Fibroblast of the conjunctiva (primary cell): ENCODE measurements at places on chromosomes 12 and 14.

DNA sequence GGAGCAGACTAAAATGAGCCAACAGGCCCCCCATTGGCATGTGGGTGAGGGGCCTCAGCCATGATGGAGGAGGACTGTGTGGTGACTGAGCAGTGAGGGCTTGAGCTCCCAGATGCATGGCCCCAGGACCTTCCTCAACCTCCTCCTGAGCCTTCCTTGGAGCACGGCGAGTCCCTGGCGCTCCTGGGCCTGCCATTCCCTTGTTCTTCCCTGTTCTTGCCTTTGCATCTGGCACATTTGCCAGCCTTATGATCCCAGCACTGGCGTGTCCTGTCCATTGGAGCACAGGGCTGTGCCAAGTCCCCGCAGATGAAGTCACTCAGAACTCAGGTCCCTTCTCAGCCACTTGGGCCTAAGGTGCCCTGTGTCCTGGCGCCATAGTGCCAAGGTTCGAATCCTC, 40.3 kb upstream of the MEG3 start:
- DNase-seq = no peak

- DNase-seq = no peak
These were observed 39.3 kb downstream of the LRTM2 start for GRCh38 chr12:1859643-1860042.

DNA sequence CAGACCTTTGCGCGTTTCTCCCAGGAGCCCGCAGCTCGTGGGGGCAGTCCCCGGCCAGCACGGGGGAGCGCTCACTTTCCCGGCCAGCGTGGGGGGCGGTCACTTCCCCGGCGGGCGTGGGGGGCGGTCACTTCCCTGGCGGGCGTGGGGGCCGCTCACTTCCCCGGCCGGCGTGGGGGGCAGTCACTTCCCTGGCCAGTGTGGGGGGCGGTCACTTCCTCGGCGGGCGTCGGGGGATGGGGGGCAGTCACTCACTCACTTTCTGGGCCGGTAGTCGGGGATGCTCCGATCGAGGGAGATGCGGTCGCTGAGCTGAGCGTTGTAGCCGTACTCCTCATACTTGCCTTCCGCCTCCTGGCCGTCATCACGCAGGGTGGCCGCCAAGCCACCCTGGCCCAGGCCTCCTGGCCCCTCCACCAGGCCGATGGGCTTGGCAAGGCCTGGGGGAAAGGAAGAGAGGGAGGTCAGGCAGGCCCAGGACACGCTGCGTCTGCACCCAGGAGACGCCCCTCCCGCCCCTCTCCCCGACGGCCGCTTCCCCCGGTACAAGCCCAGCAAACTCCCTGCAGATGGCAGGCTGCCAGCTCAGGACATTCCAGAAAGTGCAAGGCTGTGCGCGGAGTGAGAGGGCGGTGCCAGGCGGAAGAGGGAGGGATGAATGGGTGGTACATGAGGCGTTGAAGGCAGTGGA, 43.3 kb downstream of the GALNT9 start:
- DNase-seq = peak; percentile 36

DNA sequence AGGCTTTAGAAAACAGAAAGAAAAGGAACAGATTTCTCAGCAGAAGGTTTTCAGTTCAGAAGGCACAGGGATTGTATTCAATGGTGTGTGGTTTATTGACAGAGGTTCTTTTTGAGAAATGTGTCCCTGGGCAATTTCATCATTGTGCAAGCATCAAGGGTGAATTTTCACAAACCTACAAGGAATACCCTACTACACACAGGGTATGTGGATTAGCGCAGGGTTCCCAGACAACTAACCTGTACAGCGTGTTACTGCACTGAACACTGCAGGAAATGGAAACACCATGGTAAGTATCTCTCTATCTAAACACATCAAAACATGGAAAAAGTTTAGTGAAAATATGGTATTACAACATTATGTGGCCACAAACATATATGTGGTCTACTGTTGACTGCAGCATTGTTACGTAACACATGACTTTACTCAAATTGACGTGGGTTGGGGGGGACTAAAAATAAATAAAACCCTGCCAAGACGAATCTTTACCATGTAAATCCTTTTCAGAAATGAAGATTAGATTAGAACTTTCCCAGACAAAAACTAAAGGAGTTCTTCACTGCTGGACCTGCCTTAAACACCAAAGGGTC, 893.1 kb downstream of the TMEM121 start:
- DNase-seq = no peak

GRCh38 chr12:104399740-104400612, 56.8 kb upstream of the CHST11 start:
- DNase-seq = no peak

DNA sequence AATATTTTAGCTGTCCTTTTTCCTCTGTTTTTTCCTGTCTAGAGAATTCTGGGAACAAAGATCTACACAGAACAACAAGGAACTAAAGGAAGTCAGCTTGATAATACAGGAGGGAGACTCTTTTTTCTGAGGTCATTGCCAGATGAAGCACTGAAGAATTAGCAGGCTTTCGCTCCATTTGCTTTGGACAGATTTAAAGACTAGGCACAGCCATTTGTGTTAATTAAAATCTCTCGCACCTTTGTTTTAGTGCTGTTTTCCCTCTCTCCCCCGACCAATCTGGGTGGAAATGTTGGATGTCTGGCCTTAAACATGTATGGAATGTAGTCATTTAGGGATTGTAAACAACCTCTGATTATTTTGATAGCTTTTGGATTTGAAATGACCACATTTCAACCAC, 9.6 kb upstream of the GPHN start:
- DNase-seq = no peak

GRCh38 chr14:89107626-89108025, 283.2 kb downstream of the TTC8 start:
- no peak for DNase-seq

DNA sequence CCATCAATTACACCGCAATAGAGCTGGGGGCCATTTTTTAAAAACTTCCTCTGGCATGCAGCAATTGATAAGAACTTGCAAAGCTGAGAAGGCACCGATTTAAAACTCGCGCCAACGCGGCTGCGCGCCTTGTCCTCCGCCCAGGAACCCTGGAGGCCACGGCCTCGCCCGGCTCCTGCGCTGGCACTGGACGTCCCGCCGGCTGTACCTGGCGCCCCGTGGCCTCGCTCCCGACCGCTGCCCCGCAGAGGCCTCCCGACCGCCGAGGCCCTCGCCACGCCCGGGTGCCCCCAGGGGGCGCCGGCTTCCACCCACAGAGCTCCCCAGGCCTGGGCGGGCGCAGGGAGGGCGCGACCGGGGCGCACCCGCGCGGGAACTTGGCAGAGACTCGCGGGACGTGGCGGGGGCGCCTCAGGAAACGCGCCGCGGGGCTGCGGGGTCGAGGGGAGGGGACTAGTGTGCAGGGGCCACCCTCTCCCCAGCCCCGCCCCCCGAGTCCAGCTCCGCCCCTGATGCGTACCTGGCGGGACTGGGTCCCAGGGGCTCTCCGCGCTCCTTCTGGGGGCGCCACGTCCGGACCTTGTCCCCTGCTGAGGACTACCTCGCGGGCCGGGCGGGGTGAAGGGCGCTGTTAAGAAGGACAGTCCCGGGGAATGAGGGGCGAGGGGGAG, 65.7 kb downstream of the TNFAIP2 start:
- DNase-seq = no peak

GRCh38 chr12:79358716-79359300, 332.0 kb downstream of the PAWR start:
- no peak for DNase-seq
